Activated CD8-positive, alpha-beta T cell treated with anti-CD3 and anti-CD28 coated beads for 36 hours (primary cell): ENCODE measurements at places on chromosomes 3 and 15. TPM values are rescaled to one million over a fixed set of nuclear protein-coding genes. Genes with fewer than 3 reads are reported as not detected.

GRCh38 chr3:158776531-158776930 is 25.3 kb upstream of the MFSD1 start:
- DNase-seq = no peak
- H3K36me3 ChIP-seq = no peaks in the 10 kb centered on the region
- peaks cover 5% of the 10 kb centered on the region for H3K4me1 ChIP-seq
- no peaks in the 10 kb centered on the region for H3K27me3 ChIP-seq

The TRIM42 gene
- not detected for total RNA-seq

- peaks cover 3% of the 10 kb centered on the region for H3K27me3 ChIP-seq
- no peak overlapping the region for H3K4me3 ChIP-seq
- no peak overlapping the region for H3K27ac ChIP-seq
- peak; percentile 38 for DNase-seq
- H3K36me3 ChIP-seq = no peaks in the 10 kb centered on the region
- peaks cover 49% of the 10 kb centered on the region for H3K4me1 ChIP-seq
Measured at GRCh38 chr3:146550743-146551510, 6.5 kb upstream of the PLSCR1 start.

DNA sequence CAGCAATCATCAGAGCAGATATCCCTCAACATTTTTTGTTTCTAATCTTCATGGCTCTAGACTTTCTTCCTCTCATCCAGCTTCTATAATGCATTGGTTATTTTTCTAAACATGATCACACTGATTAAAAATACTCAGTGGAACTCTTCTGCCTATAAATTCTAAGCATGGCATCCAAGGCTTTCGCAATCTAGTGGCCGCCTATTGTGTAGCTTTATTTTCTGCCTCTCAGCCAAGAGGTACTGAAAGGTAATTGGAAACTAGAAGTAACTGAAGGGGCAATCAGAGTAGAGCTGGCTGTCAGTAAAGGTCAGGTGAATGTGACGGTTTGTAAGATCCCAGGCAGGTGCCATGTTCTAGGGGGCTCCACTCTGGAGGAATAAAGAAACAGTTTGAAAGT is 33.4 kb downstream of the OXSM start:
- no peak overlapping the region for H3K27ac ChIP-seq
- no peak for DNase-seq
- H3K4me1 ChIP-seq = peaks cover 9% of the 10 kb centered on the region

DNA sequence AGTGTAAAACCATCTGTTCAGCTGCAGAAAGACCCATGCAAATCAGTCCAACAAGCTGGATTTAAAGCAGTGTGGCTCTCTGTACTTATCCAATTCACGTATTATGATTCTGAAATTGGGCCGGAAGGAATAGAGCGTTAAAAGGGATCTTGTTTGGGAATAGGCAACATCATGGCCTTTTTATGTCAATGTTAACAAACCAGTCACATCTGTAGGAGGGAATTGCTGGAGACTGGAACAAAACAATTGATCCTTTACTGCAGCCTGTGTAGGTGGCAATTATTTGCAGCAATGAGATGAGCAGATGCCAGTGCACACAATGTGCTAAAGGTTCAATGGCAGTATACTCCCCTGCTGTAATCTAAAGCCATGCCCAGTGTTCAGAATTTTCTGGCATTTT is 887.4 kb upstream of the ROBO1 start:
- no peak overlapping the region for H3K27ac ChIP-seq
- no peaks in the 10 kb centered on the region for H3K36me3 ChIP-seq
- DNase-seq = no peak
- no peaks in the 10 kb centered on the region for H3K4me1 ChIP-seq
- H3K4me3 ChIP-seq = no peak overlapping the region

The VIPR1 gene
- total RNA-seq = 9.0 TPM

The MAP2K1 gene
- 118 TPM for total RNA-seq

The RTP1 gene
- not detected for total RNA-seq

GRCh38 chr3:133136114-133137041 is 98.2 kb downstream of the TMEM108 start:
- peaks cover 5% of the 10 kb centered on the region for H3K27me3 ChIP-seq
- no peaks in the 10 kb centered on the region for H3K4me1 ChIP-seq
- DNase-seq = no peak
- no peaks in the 10 kb centered on the region for H3K36me3 ChIP-seq

DNA sequence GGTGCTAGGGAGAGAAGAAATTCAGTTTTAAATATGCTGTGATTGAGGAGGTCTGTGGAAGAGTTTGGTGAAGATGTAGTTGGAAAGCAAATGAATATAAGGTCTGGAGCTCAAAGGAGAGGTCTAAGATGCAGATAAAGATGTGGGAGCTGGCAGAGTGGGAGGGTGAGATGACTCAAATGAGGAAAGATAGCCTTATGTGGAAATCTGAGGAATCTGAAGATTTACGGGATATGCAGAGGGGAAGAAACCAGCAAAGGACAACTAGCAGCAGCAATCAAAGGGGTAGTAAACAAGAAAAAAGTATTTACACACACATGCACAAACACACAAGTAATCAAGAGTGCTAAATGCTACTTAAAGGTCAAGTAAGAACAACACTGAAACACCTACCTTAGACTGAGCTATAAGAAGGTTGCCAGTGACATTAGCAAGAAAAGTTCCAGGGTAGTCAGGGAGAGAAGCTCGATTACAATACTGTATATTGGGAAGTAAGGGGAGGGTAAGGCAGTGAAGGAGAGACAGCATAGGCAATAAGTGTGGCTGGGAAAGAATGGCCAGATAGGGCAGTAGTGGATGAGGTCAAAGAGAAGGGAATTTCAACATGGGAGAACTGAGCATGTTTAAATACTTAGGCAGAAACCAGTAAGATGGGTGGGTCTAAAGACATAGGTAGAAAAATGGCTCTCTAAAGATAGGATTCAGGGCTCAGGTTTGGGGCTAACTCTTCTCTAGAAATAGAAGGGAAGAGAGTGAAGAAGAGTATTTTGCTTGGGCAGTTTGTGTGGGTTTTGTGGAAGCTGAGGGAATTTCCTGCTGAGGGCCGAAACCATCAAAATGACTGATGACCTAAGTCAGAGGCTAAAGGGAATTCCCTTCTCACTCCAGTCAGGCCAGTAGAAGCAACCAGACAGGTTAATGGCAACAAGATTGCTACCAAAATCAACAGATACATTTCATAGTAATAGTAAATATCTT is 8.9 kb downstream of the CMTM6 start:
- no peak overlapping the region for H3K27ac ChIP-seq
- peaks cover 14% of the 10 kb centered on the region for H3K36me3 ChIP-seq
- no peak for DNase-seq
- peaks cover 11% of the 10 kb centered on the region for H3K4me1 ChIP-seq

DNA sequence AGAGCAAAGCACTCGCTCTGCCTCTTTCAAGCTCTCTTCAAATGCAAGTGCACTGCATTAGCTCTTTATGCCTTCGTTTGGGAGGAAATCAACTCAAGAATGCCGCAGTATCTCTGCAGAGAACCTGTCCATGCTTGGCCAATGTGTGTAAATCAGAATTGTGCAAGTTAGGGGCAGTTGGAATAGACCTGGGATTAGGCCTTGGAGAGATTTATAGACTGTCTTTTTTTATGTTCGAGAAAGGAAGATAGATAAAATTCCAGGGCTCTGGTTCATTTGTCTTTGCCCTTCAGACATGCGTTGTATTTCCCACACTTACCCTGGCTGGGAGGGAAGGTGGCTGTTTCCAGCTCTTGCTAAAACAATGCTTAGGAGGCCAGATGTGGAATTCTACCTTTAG is 163.7 kb downstream of the MOBP start:
- H3K4me1 ChIP-seq = no peaks in the 10 kb centered on the region
- DNase-seq = no peak
- no peak overlapping the region for H3K27ac ChIP-seq
- H3K4me3 ChIP-seq = no peak overlapping the region
- H3K36me3 ChIP-seq = no peaks in the 10 kb centered on the region
- H3K27me3 ChIP-seq = peaks cover 3% of the 10 kb centered on the region

DNA sequence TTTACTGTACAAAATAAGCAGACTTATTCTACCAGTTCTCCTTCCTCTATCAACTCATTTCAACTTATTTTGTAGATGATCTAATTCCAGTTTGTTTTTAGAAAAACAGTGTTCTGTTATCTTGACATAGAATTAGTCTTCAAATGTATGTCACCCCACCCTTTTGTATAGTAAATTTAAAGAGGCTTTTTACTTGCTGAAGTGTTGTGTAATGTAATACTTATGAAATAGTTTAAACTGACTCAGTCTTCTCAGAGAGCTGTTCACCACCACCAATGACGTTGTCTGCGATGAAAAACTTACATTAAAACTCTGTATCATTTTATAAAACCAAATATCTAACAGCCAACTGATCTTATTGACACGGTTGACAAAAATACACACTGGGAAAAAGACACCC is 82.9 kb downstream of the RAP2B start:
- peaks cover 21% of the 10 kb centered on the region for H3K4me1 ChIP-seq
- no peak overlapping the region for H3K27ac ChIP-seq
- no peaks in the 10 kb centered on the region for H3K27me3 ChIP-seq
- no peak for DNase-seq
- H3K36me3 ChIP-seq = no peaks in the 10 kb centered on the region

DNA sequence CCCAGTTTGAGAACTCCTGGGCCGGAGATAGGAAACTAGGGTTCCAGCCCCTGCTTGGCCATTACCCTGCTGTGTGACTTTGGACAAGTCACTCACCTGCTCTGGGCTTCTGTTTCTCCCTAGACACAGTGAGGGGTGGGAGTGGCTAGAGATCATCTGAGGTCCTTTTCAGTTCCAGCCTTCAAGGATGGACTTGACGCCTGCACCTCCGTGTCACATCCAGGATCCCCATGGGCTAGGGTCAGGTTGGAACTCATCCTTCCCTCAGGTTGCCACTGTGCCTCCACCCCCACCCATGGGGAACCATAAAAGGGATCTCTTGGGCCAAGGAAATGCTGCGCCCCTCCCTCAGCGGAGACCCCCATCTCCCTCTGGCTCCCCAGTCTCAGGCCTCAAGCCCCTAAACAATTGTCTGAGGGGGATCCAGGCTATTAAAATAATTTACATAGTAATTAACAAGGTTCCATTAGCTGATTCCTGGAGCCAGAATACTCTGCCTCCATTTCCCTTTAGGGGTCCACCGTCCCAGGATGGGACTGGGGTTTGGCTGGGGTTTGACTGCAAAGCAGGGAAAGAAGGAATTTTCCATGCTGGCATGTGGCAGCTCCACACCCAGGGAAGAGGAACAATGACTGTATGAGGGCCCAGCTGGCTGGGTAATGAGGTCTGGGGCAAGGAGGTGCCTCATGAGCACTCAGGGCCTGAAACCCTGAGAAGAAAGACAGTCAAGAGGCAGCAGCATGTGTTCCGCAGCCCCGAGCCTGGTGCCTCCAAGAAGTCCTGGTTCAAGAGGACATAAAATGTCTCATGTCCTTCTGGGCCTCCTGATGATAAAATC is 177.7 kb downstream of the SMAD6 start:
- H3K27me3 ChIP-seq = no peaks in the 10 kb centered on the region
- no peak for DNase-seq
- H3K4me3 ChIP-seq = no peak overlapping the region
- H3K27ac ChIP-seq = no peak overlapping the region
